ENCODE measurements at places on chromosomes 6 and 20.

DNA sequence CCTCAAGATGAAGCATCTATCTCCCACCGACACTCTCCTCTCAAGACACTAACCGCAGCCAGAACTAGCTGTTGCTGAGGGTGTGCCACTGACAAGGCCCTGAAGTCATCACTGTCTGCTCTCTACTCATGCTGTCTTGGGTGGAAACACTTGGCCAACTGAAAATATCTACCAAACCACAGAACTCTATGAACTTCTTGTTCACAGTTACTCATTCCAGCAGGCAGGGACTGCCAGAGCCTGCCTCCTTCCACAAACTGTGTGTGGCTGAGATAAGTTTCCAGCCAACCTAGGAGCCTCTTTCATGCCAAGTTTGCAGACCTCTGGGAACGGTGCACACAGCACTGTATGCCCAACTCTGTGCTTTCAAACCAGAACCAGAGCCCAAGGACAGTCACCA is 45.5 kb upstream of the NXT1 start:
- peak; percentile 52 for DNase-seq

DNA sequence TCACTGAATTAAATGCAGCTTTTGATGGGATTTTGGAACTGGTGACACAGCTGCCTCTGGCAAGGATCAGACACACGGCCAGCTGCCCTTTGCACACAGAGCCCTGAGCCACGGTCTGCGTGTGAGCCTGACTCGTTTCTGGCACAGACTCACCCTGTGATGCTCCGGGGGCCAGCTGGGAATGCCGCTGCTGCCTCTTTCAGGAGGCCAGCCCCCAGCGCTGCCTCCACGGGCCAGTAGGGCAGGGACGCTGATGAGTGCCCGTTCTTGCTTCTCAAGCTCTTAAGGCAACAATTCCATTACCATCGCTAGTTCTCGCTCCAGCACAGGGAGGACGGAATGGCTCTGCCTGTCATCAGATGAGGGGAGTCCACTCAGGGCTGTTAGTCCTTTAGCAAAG is 61.6 kb downstream of the IRF4 start:
- DNase-seq, result no peak

DNA sequence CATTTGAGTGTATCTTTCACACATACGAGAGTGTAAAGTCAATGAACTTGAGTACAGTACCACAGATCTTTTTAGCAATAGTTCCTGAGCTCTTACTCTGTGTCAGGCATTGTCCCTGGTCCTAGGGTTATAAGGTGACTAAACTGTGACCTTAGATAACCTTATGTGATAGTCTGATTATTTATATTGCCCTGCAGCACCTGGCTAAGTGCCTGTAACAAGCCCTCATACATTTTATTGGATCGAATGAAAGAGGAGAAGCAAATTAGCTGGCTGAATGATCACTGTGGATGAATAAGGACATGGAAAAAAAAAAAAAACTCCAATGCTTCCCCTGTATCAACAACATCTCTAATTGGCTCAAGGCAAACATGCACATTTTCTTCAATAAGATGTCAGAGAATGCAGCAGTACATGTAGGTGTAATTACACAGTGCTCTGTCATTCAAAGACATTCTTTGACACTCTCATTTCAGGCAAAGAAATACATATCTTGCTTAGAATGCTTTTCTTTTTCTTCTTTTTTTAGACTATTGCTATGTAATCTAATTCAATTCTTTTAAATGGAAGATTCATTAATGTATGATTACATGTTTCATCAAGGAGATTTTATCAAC is 153.4 kb downstream of the PHACTR1 start:
- DNase-seq, result no peak

DNA sequence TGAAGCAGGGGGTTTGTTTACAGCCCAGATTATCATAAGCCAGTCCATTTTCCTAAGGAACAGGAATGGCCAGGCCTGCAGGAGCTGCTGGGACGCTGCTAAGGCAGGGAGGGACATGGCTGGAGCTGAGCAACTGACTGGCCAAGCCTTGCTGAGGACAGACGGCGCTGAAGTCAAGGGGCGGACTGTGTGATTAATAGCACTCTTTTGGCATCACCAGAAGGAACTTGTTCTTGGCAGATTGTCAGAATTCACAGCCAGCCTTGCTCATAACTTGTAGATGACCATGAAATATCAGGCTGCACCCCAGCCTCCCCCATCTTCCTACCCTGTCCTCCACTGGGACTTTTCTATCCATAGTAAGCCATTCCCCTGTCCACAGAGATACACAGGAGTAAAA is 218.8 kb upstream of the RNF24 start:
- peak; percentile 65 for DNase-seq

- DNase-seq, result no peak
Measured at GRCh38 chr6:170244721-170245474, 46.0 kb downstream of the DLL1 start.

Data from astrocyte of the spinal cord (primary cell).